ENCODE measurements at places on chromosomes 2 and 18.

- no peak for DNase-seq
Measured at GRCh38 chr2:13015532-13016320, 299.0 kb downstream of the TRIB2 start.

DNA sequence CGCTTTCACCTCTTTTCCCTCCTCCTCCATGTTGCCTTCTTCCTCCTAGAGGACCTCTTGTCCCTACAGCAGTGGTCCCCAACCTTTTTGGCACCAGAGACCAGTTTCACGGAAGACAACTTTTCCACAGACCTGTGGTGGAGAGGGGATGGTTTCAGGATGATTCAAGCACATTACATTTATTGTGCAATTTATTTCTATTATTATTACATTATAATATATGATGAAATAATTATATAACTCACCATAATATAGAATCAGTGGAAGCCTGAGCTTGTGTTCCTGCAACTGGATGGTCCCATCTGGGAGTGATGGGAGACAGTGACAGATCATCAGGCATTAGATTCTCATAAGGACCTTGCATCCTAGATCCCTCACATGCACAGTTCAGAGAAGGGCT, 152.2 kb upstream of the NCKAP5 start:
- no peak for DNase-seq

- no peak for DNase-seq
Measured at GRCh38 chr18:57077786-57078552, 68.9 kb upstream of the BOD1L2 start.

DNA sequence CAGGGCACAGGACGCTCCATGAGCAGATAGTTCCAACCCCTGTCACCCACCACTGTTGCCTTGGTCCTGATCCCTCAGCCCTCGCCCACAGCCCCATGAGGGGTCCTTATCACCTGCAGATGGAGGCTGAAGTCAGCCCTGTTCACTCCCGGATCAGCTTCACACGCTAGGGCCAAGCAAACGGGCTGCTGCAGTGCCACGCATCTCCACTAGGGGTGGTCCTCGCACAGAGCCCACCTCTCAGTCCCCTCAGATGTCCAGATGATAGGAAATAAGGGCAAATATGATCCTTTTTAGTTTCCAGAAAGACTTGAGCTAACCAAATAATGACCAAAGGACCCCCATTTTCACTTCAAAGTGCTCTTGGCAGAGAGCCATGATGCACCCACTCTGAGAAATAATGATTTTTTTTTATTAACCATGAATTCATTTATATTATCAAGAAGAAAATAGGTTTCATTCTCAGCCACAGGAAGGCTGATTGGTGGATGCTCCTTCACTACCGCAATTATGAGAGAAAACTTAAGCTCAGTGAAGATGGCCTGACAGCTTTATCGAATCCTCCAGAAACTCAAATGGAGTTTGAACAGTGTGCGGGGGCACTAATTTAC, 71.9 kb upstream of the KLHL29 start:
- peak; percentile 35 for DNase-seq

- no peak for DNase-seq
Measured at GRCh38 chr2:209368406-209368805, 55.4 kb upstream of the MAP2 start.

- no peak for DNase-seq
Measured at GRCh38 chr18:58544179-58544578, 84.7 kb downstream of the ALPK2 start.

DNA sequence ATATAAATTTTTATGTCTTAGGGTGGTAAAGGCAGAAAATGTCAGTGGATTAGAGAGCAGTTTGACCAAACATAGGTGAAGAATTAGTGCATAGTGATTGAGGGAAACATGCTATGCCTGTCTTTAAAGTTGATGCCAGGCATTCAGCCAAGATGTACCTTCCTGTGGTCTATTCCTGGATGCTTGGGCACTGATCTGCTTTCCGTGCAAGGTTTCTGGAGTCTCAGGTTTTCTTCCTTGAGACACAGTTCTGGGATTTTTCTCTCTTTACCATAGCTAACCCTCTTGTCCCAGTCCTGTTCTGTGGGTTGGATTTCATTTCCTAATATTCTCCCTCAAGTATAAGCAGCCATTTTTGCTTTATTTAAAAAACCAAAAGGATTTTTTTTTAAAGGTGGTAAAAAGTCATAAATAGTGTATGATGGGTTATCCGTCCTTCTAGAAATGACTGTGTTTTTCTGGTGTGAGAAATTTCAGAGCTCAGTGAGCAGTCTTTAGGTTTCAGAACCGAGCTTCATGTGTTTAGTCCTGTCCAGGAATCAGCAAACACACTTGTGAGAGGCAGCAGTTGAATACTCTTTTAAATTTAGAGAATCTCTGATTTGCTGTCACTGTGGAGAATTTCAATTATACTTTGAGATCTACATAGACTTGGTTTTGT, 43.0 kb upstream of the CYBRD1 start:
- no peak for DNase-seq

Data from stimulated activated CD4-positive, alpha-beta T cell treated with anti-CD3 and anti-CD28 coated beads, Interleukin-4, amount 100 ng/mL, for 48 hours (primary cell).